ENCODE measurements at places on chromosomes 5 and 9. TPM values are rescaled to one million over a fixed set of nuclear protein-coding genes. Genes with fewer than 3 reads are reported as not detected.

LCN1 gene
- total RNA-seq: not detected

UBAC1 gene
- total RNA-seq: 78.4 TPM

IFNA10 gene
- not detected for total RNA-seq

GAS1 gene
- 11.0 TPM for total RNA-seq

IFNB1 gene
- total RNA-seq: not detected

FAM153A gene
- total RNA-seq: 1.6 TPM

OBP2B gene
- total RNA-seq: not detected

PRDM9 gene
- not detected for total RNA-seq

TLE1 gene
- 11.0 TPM for total RNA-seq

IL5 gene
- total RNA-seq: not detected

ELP1 gene
- total RNA-seq: 27.0 TPM

PIP5K1B gene
- 47.7 TPM for total RNA-seq

LECT2 gene
- not detected for total RNA-seq

CDC20B gene
- not detected for total RNA-seq

PPP6C gene
- 41.5 TPM for total RNA-seq

SLC6A3 gene
- not detected for total RNA-seq

SURF6 gene
- total RNA-seq: 11.7 TPM

SUSD3 gene
- total RNA-seq: 1.2 TPM

CCNI2 gene
- not detected for total RNA-seq

PCDHGA6 gene
- total RNA-seq: 9.3 TPM

SPOCK1 gene
- total RNA-seq: 44.2 TPM

NFIB gene
- 96.8 TPM for total RNA-seq

PCDHGC4 gene
- total RNA-seq: 3.0 TPM

C1QTNF2 gene
- total RNA-seq: 1.00 TPM

SLC6A7 gene
- total RNA-seq: not detected

COL15A1 gene
- total RNA-seq: 52.6 TPM

PTPN3 gene
- total RNA-seq: 51.5 TPM

MARVELD2 gene
- total RNA-seq: 1.2 TPM

PLCXD3 gene
- 104 TPM for total RNA-seq

LMNB1 gene
- 0.87 TPM for total RNA-seq

CREBRF gene
- total RNA-seq: 11.8 TPM

IFT74 gene
- 10.9 TPM for total RNA-seq

MARCOL gene
- not detected for total RNA-seq

SOWAHA gene
- total RNA-seq: not detected

CEL gene
- total RNA-seq: 2.2 TPM

RASGRF2 gene
- 5.4 TPM for total RNA-seq

TICAM2 gene
- 1.6 TPM for total RNA-seq

DMRT3 gene
- total RNA-seq: not detected

OR1J2 gene
- not detected for total RNA-seq

PAX5 gene
- total RNA-seq: not detected

TLR4 gene
- 24.7 TPM for total RNA-seq

NPR2 gene
- total RNA-seq: 26.4 TPM
